ENCODE measurements at places on chromosomes 4 and X.

DNA sequence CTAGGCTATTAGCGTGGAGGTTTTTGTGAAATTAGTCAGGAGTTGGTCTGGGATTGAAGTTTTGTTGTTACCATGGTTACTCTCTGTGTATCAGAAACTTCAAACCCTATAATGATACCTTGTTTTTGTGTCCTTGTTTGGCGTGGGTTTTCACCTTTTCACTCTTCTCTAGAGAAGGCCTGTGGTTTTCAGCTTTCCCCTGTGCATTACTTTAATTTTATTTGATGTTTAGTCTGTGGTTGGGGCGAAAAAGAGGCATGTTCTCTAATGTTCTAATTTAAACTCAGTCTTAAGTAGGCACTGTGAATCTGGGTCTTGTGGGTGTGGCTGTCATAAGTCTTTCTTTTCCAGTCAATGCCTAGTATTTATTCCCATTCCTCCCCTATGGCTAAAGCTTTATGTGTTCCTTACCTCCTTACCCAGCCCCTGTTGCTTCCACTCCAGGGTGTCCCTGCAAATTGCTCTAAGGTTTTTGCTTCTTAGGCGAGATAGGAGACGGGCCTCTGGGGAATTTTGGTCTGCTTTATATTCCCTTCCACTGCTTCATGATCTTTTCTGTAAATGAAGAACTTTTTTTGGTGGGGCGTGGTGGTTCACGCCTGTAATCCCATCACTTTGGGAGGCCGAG is 326.3 kb upstream of the ZCCHC13 start:
- DNase-seq = no peak

- DNase-seq = no peak
Measured at GRCh38 chr4:156718226-156718625, 253.4 kb downstream of the PDGFC start.

- no peak for DNase-seq
Measured at GRCh38 chr4:143357161-143357845, 20.6 kb downstream of the GAB1 start.

GRCh38 chrX:66130469-66130868 is 33.6 kb upstream of the HEPH start:
- no peak for DNase-seq

DNA sequence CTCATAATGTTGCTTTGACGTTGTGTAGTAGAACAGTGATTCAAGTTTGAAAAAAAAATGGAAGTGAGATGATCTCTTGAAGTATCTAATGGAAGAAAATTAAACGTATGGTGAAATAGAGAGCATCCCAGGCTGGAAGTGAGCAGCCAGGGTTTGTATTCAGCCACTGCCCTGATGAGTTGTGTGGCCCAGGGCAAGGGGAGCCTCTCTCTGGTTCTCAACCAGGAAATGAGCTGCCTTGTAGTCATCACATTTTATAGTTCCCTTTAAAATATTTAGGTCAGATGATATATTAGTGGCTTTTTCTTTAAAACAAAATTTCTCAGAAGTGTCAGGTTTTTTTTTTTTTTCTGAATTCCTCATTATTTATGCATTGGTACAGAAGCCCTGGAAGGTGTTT is 150.3 kb downstream of the GPAT3 start:
- DNase-seq = no peak

DNA sequence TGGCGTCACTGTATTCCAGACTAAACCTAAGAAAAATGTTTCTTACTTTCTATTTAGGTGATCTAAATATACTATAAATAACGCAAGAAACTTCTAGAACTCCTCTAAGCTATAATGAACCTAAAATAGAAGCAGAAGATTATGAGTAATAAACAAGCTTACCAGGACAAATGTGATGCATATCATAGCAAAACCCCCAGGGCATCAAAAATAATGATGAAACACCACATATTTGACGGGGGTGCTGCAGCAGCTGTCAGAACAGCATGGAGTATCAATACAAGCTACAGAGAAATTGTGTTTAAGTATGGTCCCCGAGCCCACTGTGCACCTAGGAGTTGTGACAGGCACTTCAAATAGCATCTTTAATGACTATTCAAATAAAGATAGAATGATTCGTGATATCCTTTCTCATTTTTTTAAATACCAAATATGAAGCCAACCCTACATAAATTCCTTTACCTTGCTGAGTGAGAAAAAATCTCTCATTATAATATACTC is 337.3 kb downstream of the CENPC start:
- no peak for DNase-seq

DNA sequence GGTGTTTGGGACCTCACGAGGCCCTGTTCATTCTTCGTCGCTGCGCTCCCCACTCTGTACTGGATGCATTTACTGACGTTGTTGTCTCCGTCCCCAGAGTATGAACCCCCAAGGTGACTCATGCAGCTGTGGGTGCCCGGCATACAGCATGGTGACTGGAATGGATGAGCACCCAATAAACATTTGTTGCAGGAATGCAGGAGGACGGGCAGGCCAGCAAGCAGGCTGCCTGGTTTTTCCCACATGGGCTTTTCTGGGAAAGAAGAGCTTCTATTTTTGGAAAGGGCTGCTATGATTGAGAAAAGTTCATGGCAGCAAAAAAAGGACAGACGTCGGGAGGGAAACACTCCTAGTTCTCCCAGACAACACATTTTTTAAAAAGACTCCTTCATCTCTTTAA is 893 bp upstream of the SOD3 start:
- DNase-seq = no peak

- DNase-seq = no peak
Measured at GRCh38 chr4:10582059-10582686, 102.4 kb downstream of the CLNK start.

GRCh38 chrX:120205816-120206753 is 44.5 kb upstream of the ZBTB33 start:
- DNase-seq = no peak

DNA sequence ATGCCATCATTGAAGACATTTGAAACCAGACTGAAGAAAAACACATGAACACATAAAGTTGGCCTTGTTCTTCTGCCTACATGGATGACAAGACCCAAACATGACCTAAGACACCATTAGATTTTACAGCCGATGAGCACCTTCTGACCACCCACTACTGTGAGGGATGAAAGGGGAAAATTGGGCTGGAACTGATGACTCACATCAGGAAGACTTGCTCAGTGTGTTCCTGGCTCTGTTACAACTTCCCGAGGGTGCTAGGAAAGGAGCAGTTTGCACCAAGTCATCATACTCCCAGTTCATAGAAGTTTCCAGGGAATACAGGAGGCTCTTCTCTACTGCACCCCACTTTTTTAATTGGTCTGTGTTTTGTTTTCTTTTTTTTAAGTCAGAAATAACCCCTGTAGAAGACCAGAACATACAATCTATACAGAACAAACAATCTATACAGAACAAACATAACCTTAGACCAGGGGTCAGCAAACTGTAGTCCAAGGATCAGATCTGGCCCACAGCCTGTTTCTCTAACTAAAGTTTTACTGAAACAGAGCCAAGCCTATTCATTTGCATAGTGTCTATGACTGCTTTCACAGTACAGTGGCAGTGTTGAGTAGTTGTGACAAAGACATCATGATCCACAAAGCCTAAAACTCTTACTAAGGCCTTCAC is 25.3 kb downstream of the BTC start:
- DNase-seq = no peak

DNA sequence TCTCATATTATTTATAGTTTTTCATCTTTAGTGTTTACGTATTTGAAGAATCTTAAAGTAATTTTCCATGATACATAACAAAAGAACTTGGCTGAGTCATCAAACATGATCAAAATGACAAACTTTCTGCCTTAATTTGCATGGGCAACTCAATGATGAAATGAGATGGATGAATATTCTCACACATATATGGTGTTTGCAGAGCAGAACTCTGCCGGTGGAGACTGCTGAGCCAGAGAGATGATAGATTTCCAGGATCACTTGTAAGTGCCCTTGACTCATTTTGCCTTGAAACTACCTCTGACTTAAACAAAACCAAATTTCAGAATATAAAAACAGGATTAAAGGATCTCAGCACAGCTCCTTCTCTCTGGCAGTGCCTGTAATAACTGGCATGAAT is 38.2 kb downstream of the TRPC3 start:
- no peak for DNase-seq

DNA sequence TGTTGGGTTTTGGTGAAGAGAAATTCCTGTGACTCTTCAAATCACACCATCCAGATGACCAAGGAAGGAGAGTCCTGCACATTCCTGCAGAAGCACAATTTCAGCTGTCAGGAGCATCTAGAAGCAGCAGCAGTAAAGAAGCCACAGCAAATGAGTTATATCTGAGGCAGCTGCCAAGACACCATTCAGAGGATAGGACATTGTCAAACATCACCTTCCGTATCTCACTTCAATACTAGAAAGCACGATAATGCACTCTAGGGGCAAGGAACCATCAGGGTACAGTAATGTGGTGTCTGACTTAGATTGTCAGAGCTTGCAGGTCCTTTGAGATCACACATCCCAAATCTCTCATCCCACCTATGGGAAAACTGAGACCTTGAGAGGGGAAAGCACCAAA is 134.5 kb downstream of the COL4A6 start:
- DNase-seq = no peak

DNA sequence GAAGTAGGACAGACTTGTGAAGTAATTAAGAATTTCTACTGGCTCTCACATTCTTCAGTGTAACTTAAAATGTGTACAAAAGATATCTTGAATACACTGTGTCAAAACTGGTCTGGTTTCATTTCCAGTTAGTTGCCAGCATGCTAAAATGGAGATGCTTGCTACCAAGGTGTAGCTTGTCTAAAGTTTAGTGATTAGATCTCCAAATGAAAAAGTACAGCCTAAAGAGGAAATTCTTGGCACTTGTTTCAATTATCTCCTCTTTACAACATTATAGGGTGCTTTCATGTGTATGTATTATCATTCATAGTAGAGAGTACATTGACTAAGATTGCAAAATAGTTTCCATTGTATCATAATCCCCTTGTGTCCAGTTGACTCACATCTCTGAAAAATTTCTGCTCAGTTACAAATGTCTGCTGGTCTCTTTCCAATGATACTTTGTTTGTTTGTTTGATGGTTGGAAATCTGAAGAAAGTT is 97.3 kb upstream of the SPRY1 start:
- DNase-seq = no peak

DNA sequence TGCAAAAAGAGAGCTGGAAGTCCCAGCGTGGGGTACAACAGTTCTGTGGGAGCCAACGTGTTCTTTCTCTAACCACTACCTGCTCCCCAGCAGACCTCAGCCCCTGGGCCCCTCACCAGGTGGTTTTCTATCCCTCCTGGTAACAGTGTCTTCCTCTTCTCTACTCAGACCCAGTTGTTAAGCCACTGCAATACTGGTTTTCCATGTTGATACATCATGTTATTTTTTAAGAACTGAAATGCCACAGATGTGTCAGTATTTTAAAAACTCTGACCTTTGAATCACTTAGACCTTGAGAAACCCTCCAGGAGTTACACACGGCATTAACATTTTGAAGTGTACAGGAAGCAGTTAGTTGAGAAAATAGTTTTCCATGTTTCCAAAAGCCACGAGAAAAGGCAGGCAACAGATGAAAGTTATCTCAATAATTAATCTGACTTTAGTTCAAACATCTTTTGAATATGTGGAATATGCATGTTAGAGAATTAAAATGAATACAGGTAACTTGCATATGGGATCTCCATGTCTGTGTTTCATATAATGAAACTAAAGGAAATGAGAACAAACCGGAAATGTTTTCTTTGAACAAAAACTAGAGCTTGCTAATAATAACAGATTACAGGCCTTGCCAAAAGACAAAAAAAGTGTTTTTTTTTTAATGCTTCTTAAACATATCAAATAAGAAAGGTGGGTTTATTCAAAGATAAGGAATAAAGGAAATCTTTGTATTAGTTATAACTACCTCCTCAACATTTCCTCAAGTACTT is 108.8 kb downstream of the ZNF827 start:
- no peak for DNase-seq

DNA sequence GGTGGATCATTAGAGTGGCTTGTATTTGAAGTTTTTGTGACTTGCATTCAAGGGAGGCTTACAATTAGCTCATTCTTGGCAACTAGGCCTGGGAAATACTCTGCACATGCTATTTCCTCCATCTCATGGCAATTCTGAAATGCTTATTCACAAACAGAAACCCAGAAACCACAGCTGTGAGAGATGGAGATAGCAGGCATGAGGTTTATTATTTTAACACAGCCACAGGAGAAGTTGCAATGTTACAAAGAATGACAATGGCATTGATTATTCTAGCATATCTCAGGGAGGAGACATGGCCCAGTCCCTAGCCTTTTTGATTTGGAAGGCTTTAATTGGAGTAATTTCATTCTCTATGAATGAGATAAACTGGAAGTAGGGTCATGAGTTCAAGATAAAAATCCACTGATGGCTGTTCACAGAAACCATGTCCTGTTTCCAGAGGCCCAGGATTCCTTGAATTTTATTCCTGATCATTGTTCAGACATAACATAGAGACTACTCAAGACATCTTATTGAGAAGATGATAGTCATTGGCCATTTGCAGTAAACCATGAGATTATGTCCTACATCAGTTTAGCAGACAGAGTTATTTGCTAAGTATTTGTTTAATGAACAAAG is 123.9 kb downstream of the MID1 start:
- no peak for DNase-seq

- DNase-seq = no peak
Measured at GRCh38 chr4:665751-666435, 8.2 kb downstream of the ATP5ME start.

DNA sequence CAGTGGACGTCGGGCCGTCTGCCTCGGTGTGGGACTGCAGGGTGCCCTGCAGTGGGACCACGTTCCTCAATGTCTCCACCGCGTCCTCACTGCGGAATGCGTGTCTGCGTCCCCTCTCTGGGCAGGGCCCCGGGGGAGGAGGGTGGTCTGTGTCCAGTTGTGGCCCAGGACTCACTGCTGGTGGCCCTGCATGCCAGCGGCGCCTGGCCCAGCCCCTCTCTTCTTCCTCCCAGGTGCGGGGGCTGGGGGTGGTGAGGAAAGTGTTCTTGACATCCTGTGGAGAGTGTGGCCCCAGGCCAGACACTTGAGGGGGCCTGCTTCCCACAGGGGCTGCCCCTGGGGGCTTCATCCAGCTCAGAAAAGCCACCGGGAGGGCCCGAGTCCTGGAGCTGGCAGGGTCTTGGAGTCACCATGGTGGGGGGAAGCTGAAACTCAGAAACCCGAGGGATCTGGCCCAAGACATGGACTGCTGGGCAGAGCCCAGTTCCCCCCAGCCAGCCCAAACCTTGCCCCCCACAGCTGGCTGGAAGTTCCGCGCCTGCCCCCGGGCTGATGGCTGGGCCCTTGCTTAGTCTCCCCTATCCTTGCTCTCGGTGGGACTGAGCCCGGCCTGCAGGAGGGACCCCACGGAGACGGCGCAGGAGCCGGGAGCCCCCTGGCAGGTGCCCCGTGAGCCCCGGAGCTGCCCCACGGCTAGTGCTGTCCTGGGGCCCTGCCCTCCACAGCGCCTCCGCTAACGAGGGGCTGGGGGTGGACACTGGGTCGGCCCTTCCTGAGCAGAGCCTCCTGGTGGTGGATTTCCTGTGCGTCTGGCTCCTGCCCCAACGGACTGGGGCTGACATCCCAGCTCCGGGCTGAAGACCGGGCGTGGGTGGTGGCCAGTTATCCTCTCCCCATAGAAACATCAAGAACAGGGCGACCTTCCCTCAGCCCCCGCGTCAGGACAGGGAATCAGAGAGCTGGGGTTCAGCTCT is 2.9 kb downstream of the DOK7 start:
- no peak for DNase-seq
